ENCODE measurements at places on chromosomes 6 and 20. TPM values are rescaled to one million over a fixed set of nuclear protein-coding genes. Genes with fewer than 3 reads are reported as not detected.

The ZC2HC1B gene
- total RNA-seq: not detected

The RBPJL gene
- total RNA-seq: not detected

The PRR18 gene
- total RNA-seq: not detected

The KCNK15 gene
- total RNA-seq: not detected

The SLC17A1 gene
- not detected for total RNA-seq

The DTD1 gene
- 139 TPM for total RNA-seq

The PAQR8 gene
- total RNA-seq: 4.2 TPM

The MMP24 gene
- 0.17 TPM for total RNA-seq

The CCN6 gene
- not detected for total RNA-seq

The MAP7 gene
- total RNA-seq: 0.34 TPM

The EDN1 gene
- total RNA-seq: 0.15 TPM

The HTR1E gene
- not detected for total RNA-seq

The SAMD10 gene
- total RNA-seq: 4.5 TPM

The ADGB gene
- total RNA-seq: not detected

The GMNN gene
- 49.7 TPM for total RNA-seq

The ECT2L gene
- total RNA-seq: not detected

The RIPPLY2 gene
- total RNA-seq: 0.74 TPM

The EPPIN gene
- not detected for total RNA-seq

The LHFPL5 gene
- total RNA-seq: not detected

The TBX18 gene
- total RNA-seq: 9.4 TPM

The PLCB4 gene
- 1.8 TPM for total RNA-seq

The IPCEF1 gene
- total RNA-seq: not detected

The MANEA gene
- total RNA-seq: 10.4 TPM

The COX4I2 gene
- total RNA-seq: not detected

The NINL gene
- 6.9 TPM for total RNA-seq

The ENPP3 gene
- 1.5 TPM for total RNA-seq

The XKR7 gene
- total RNA-seq: not detected

The MDFI gene
- total RNA-seq: 7.0 TPM

The CLPSL2 gene
- not detected for total RNA-seq

The CHMP4B gene
- total RNA-seq: 30.5 TPM

The HCK gene
- total RNA-seq: not detected

The PROKR2 gene
- not detected for total RNA-seq
